Ovary (tissue), 10 donors: ENCODE measurements at places on chromosomes 4 and X. TPM values are rescaled to one million over a fixed set of nuclear protein-coding genes. Genes with fewer than 3 reads are reported as not detected.

Gene IGSF1
- total RNA-seq: 2.4 TPM

- no peaks in the 10 kb centered on the region for H3K27me3 ChIP-seq
- no peak overlapping the region for H3K27ac ChIP-seq
- no peaks in the 10 kb centered on the region for H3K36me3 ChIP-seq
- H3K4me3 ChIP-seq: no peak overlapping the region
- H3K4me1 ChIP-seq: no peaks in the 10 kb centered on the region
These were observed 48.2 kb downstream of the GUCY1B1 start for GRCh38 chr4:155807021-155807420.

- no peak for DNase-seq
- no peaks in the 10 kb centered on the region for H3K36me3 ChIP-seq
- no peak overlapping the region for H3K4me3 ChIP-seq
These were observed 279.4 kb downstream of the FAT4 start for GRCh38 chr4:125594056-125594602.

GRCh38 chr4:172141025-172141424, 327.8 kb downstream of the GALNTL6 start:
- no peaks in the 10 kb centered on the region for H3K27me3 ChIP-seq
- no peaks in the 10 kb centered on the region for H3K36me3 ChIP-seq
- DNase-seq: no peak
- H3K4me3 ChIP-seq: no peak overlapping the region

DNA sequence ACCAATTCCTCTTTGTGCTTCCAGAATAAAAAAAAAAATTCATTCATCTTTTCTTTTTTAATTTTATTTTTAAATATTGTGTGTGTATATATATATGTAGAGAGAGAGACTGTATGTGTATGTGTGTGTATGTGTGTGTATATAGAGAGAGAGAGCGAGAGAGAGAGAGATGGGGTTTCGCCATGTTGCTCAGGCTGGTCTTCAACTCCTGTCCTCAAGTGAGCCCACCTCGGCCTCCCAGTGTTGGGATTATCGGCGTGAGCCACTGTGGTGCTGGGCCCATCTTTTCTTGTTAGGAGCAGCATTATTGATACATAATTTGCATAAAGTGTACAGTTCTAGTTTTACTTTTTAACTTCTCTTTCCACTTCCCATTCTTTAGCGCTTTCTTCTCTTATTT, 33.6 kb downstream of the KDM6A start:
- H3K27me3 ChIP-seq: no peaks in the 10 kb centered on the region
- no peak overlapping the region for H3K27ac ChIP-seq
- no peak overlapping the region for H3K4me3 ChIP-seq
- H3K4me1 ChIP-seq: peaks cover 8% of the 10 kb centered on the region
